ENCODE measurements at places on chromosomes 7 and 10.

DNA sequence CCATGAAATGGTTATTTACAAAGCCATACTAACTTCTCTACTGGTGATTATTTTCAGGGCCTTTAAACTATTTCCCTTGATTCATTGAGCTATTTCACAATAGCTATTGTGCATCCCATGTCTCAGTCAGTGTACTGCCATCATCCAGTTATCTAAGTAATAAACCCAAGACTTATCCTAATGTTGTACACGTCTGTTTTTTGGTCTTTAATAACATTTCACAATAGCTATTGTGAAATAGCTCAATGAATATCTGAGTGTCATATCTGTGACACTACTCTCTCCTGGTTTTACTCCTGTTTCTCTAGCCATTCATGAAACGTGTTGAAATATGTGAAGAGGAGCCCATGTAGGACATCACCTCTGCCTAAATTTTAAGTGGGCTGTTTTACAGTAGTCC is 36.5 kb upstream of the TMEM140 start:
- no peak for DNase-seq

GRCh38 chr7:33108554-33109004 is 625 bp downstream of the RP9 start:
- peak; percentile 37 for DNase-seq

DNA sequence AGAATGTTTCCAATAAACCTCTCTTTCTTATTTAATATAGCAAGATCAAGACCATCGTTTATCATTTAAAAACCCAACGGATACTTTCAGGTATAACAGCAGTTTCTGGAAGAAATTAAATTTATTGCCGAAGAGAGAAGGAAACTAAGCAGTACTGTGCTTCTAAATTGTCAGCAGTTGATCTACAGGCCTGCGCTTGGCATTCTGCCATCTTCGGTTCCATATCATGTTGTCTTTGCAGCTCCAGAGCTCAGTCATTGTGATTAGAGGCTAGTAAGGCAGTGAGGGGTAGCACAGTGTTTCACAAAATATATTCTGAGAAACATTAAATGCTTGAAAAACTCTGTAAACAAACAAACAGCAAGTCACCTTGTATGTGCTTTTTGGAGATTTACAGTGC is 301.3 kb downstream of the REEP3 start:
- no peak for DNase-seq

- no peak for DNase-seq
Measured at GRCh38 chr7:51980313-51980712, 663.7 kb upstream of the COBL start.

DNA sequence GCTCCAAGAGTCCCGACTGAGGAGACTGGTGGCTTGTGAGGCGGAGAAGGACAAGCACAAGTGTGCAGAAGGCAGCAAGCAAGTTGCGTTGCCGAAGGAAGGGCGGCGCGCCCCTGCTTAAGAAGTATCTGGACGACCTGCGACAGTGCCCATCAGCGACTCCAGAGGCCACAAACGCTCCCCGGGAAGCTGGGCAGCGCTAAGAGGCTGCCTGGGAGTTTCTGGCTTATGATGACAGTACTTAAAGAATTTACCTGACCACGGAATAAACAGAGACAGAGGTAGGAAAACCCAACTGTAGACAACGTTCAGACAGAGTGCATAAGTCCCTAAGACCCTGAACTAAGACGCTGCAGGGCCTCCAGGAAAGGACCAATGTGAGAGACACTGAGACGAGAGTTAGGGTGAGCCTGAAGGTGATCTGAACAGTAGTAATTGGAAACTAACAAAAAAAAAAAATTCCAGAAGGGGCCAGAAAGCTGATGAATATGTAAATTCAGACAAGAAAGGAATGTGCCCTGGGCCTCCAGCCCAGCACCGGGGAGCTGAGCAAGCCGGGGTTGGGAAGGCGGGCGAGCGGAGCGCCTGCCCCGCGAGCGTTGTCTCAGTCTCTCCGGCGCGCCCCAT is 1.0 kb downstream of the OSBPL3 start:
- DNase-seq, result no peak

GRCh38 chr10:90642136-90642535 is 215.7 kb downstream of the HTR7 start:
- DNase-seq, result no peak

- DNase-seq, result peak; percentile 24
Measured at GRCh38 chr7:140526787-140527664, 47.7 kb upstream of the MKRN1 start.

- peak; percentile 72 for DNase-seq
Measured at GRCh38 chr7:134632937-134633540, 13.6 kb upstream of the BPGM start.

- no peak for DNase-seq
Measured at GRCh38 chr7:44969701-44970522, 8.9 kb downstream of the MYO1G start.

DNA sequence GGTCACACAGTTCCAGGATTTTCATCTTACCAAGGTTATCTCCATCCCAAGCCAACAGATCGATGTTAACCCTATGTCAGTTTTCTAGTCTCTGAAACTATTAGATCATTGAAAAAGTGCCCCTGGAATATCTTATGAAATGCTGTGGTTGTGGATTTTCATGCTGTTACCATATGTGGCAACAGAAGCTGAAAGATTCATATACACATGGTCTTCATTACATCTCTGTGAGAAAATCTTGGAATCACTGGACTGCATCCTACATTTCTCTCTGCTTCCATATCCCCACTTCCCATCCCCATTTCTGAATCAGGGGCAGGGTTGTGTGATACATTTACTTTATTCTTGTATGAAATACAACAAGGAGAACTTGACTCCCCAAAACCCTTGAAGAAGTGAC is 146.1 kb downstream of the SLC16A9 start:
- DNase-seq, result no peak

GRCh38 chr10:101355072-101355706 is 1.2 kb downstream of the BTRC start:
- no peak for DNase-seq

GRCh38 chr7:37000511-37000910 is 276.2 kb upstream of the AOAH start:
- no peak for DNase-seq

DNA sequence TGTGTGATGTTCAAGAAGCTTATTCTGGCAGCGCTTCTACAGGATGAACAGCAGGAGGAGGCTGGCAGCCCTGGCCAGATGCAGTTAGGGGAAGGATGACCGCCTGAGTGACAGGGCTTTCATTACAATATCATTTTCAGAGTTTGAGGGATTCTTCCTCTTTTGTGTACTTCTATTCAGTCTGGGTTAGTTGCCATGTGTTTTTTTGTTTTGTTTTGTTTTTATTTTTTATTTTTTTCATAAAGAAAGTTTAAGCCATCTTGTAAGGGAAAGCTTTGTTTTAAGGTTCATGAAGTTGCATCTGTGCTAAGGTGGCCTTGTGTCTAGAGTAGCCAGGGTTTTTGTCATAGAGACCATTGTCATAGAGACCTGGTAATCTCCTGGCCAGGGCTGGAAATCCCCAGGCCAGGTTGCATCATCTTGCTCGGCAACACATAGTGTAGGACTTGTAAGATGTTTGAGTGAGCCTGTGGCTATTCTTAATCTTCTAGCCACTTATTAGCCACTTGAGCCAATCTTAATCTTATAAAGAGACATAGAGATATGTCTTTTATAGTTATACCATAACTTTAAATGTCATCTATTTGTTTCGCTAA is 230.5 kb upstream of the TMEM229A start:
- peak; percentile 37 for DNase-seq

GRCh38 chr10:1413823-1414222 is 323.5 kb downstream of the ADARB2 start:
- DNase-seq, result no peak

GRCh38 chr7:148245381-148245780 is 345.2 kb upstream of the C7orf33 start:
- DNase-seq, result no peak

- DNase-seq, result no peak
Measured at GRCh38 chr7:72310301-72310700, 101.8 kb downstream of the CALN1 start.

- no peak for DNase-seq
Measured at GRCh38 chr7:370259-370625, 80.3 kb downstream of the FOXL3 start.

DNA sequence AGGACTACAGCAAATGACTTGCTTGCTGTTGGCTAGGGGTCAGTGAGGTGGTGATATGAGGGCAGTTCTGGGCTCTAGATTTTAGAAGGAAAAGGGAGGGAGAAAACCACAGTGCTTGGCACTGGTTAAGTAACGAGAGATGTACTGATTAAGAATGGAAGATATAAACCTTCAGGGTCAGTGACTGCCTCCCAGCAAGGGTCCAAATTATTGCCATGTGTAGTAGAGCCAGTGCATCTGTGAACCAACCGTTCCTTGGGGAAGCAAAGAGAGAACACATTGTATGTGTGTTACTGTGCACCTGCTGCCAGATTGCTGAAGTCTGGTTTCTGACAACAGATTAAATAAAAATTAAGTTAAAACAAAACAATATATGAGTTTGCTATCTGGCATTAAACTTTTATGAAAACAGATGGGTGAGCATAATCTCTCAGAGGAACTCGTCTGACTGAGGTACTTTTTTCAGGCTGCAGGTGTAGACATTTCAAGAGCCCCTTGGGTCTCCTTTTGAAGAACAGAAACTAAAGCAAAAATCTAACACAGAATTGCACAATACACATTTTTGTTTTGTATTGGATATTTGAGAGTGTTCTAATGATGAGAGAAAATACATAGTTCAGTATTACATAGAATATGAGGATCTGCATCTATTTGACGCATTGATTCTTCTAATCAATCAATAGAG is 1120.6 kb downstream of the SORCS3 start:
- no peak for DNase-seq

DNA sequence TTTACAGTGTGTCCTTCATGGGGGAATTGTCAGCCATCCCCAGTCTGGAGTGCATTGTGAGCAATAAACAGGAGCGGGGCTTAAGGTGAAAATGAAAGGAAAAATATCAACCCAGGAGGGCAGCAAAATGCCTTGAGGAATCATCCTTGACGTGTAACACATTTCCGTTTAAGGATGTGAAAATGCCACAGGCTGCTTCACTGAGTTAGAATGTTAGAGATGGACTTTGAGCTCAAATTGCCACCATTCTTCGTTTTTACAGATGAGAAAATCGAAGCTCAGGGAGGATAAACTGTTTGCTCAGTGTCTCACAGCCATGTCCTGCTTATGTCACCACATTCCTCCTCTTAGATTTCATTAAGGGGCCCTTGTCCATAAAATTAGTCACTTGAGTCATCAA is 23.1 kb downstream of the SORCS3 start:
- DNase-seq, result no peak

DNA sequence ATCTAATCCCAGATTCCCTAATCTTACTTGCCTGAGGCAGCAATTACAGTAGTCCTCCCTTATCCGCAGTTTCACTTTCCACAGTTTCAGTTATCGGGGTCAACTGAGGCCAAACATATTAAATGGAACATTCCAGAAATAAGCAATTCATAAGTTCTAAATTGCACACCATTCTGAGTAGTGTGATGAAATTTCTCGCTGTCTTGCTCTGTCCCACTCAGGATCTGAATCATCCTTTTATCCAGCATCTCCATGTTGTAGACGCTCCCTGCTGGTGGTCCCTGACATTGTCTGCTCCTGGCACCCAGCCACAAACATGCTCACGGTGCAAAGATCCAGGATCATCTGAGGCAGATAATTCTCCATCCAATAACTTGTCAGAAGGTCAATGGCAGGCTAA is 128.7 kb upstream of the CXCL12 start:
- DNase-seq, result peak; percentile 19

DNA sequence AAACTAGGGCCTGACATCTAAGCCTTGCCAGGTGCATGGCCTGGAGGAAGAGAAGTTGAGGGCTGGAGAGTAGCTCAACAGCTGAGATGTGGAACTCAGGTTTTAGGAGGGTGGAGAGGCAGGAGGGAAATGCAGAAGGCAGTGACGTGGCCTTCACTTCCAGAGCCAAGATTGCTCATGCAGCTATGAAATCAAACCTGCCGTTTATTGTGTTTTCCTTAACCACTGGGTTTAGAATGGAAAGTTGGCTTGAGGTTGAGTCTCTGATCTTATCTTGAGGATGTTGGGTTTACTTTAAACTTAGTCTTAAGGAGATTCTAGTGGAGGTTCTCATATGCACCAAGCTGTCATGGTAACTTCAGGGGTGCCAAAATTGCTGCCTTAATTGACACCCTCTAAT is 178.6 kb downstream of the SORCS3 start:
- DNase-seq, result no peak

GRCh38 chr10:121099592-121099991 is 248.4 kb downstream of the WDR11 start:
- no peak for DNase-seq

DNA sequence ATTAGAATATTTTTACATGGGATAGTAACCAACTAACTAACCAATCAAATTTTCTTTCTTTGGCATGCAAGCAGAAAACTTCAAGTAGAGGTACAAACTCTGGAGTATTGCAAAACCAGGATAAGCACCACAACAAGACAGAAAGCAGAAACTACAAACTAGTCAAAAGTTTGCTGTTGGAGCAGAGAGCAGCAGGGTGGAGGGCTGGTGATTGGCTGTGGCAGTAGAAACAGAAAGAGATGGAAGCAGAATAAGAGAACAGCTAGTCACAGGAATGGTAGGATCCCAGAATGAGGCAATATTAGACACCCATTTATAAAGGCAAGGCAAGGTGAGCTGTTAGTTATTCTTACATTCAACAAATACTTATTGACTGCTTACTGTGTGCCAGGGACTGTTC is 6.8 kb upstream of the MACC1 start:
- no peak for DNase-seq

DNA sequence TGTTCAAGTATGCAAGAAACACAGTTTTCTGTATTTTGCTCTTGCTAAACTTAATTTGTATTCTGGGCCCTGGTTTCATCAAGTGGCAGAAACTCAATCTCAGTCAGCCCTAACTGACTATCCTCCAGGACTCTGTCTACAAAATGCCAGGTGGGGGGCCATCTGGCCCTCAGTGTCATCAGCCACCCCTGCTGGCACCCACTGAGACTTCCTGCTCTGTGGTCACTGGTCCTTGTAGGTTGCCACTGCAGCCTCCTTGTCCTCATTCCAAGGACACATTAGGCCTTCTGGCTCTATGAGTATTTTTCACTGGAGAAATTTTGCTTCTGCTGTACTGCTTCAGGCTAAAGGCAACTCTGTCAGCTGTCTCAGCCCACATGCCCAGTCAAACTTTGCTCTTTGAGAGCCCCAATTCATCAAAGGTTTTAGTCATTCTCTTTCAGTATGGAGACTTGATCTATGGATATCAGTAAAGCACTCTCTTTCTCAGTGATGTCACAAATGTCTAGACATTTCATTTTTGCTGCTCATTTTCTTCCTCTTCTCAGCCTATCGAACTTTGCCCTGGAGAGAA is 163.6 kb downstream of the KCND2 start:
- DNase-seq, result no peak

Data from Daoy (cell line).